ENCODE measurements at places on chromosomes 7 and 10.
A peak's percentile ranks its signal among the peaks of the same experiment; 100 is the strongest.

GRCh38 chr7:50339990-50340500, 35.5 kb downstream of the IKZF1 start:
- DNase-seq: no peak

DNA sequence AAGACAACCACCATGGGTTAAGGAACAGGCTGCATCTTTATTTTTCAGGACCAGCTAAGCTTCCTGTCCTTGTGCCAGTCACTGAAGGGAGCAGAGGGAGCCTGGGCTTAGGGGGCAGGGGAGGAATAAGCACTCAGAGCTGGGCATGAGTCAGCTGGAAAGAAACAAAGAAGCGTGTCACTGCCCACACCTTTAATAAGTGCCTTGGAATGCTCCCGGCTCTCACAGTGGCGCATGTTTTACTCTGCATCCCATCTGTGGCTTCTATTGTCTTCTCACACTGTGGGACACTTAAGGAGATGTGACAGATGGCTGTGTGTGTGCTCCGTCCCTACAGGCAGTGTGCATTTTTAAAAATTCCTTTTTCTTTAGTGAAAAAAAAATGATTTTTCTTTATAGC, 71.7 kb downstream of the MTURN start:
- no peak for DNase-seq

GRCh38 chr7:106257752-106258151, 27.0 kb downstream of the NAMPT start:
- peak; percentile 28 for DNase-seq

DNA sequence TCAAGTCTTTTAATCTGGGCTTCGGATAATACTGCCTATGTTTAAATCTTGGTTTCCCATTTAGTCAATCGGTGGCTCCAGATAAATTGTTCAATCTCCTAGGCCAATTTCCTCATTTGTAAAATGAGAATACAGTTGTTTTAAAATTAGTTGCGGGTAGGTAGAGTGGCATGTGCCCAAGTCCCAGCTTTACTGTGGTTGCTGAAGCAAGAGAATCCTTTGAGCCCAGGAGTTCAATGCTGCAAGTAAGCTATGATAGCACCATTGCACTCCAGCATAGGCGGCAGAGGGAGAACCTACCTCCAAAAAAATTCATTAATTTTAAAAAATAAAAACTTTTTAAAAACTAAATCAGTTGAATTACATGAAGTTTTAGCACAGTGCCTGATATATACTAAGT, 7.3 kb downstream of the RNF216 start:
- no peak for DNase-seq

GRCh38 chr7:113267885-113268284, 149.5 kb upstream of the SMIM30 start:
- DNase-seq: peak; percentile 0

- DNase-seq: no peak
Measured at GRCh38 chr10:100510533-100511308, 8.9 kb downstream of the SEC31B start.

DNA sequence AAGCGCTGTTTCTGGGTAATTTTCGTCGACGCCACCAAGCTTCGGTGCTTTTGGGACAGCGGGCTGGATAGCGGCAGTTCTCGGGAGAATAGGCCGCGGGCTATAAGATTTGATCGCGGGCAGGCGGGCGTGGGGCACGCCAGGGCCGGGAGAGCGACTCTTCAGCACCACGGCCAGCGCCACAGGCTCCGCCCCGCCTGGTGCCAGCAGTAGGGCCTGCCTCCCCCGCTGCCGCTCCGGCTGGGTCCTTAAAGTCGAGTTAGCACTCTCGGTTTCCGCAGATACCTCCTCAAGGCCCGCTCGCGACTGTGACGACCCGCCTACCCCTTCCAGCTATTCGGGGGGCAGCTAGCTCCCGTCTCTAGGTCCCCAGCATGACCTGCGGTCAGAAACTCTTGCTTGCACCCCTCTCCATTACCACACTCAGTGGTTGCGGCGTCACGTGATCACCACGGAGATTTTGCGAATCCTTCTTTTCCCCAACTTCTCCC, 9.4 kb downstream of the NXPH1 start:
- DNase-seq: peak; percentile 62

DNA sequence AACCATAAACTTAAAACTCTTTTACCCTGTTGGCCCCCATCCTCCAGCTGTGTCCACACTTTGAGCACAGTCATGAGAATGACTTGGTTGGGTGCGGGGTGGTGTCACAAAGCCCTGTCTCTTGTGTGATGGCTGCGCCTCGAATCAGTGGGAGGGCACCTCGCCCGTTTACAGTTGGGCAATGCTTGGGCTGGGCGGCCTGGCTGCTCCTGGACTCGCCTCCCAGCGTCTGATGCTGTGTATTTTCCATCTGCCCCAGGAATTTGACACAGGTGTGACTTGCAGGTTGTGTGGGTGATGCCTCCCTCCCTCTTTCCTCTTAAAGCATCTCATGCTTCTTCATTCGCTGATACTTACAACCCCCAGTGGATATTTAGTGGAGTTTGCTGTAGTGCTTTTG, 33.7 kb downstream of the CHST12 start:
- no peak for DNase-seq

GRCh38 chr7:29641651-29642050, 78.0 kb downstream of the PRR15 start:
- DNase-seq: no peak

DNA sequence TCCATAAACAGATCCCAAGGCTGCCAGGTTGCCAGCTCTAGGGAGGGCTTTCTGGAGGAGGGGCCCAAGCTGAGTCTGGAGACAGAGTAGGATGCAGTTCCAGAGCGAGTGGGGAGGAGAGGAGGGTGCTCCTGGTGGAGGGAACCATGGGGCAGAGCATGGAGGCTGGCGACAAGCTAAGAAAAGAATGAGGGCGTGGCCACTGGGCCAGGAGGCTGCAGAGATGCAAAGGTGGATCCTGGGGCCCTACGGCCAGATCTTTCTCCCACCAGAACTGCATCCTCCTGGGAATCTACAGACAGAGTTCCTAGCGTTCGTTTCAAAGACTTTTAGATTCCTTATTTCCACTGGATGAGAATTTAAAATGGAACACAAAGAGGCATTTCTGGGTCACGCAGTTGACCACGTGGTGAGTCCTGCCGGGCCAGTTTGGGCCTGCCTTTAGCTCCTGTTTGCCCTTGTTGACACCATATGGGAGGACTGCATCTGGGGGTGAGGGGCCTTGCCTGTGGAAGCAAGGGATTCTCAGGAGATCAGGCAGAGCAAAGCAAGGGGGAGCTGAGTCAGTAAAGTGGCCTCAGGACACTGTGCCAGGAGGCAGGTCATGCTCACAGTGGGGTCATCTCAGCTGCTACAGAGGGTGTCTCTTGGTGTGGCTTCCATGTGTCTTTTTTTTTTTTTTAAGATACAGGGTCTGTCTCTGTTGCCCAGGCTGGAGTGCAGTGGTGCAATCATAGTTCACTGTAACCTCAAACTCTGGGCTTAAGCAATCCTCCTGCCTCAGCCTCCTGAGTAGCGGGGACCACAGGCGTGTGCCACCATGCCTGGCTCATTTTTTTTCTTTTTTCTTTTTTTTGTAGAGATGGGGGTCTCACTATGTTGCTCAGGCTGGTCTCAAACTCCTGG, 137.8 kb downstream of the SH3PXD2A start:
- DNase-seq: no peak

- peak; percentile 94 for DNase-seq
Measured at GRCh38 chr7:46603780-46604179, 682.7 kb upstream of the IGFBP3 start.

- peak; percentile 9 for DNase-seq
Measured at GRCh38 chr7:6121141-6121540, 90.0 kb downstream of the ANKRD61 start.

GRCh38 chr10:58734664-58735063, 222.0 kb downstream of the BICC1 start:
- no peak for DNase-seq

GRCh38 chr7:128906001-128906765, 4.3 kb downstream of the KCP start:
- no peak for DNase-seq

DNA sequence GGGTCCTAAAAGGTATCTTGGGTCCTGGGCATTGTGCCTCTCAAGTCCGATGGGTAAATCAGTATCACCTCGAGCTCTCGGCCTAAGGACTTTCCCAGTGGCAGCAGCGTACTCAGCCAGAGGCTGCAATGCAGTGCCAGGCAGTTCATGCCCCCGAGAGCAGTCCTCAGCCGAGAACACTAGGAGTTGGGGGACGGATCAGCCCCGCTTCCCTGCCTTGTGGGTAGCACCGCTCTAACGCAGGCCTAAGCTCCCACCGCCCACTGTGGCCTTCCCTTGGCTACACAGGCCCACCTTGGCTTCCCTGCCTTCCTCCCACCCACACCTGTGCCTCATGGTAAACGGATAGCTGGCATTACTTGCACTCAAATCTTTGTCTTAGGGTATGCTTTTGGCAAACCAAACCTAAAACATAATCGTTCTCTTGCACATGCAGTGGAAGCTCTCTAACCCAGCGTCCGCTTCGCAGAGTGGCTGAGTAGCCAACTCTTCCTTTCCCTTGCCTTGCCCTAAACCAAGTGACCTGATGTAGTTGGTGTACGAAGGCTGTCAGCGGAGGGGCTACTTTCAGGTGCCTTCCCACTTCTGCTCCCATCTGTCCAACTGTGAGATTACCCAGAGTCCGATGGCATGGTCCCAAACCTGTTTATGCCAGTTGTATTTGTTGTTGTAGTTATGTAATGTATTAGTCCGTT, 73.2 kb upstream of the CHST15 start:
- no peak for DNase-seq

DNA sequence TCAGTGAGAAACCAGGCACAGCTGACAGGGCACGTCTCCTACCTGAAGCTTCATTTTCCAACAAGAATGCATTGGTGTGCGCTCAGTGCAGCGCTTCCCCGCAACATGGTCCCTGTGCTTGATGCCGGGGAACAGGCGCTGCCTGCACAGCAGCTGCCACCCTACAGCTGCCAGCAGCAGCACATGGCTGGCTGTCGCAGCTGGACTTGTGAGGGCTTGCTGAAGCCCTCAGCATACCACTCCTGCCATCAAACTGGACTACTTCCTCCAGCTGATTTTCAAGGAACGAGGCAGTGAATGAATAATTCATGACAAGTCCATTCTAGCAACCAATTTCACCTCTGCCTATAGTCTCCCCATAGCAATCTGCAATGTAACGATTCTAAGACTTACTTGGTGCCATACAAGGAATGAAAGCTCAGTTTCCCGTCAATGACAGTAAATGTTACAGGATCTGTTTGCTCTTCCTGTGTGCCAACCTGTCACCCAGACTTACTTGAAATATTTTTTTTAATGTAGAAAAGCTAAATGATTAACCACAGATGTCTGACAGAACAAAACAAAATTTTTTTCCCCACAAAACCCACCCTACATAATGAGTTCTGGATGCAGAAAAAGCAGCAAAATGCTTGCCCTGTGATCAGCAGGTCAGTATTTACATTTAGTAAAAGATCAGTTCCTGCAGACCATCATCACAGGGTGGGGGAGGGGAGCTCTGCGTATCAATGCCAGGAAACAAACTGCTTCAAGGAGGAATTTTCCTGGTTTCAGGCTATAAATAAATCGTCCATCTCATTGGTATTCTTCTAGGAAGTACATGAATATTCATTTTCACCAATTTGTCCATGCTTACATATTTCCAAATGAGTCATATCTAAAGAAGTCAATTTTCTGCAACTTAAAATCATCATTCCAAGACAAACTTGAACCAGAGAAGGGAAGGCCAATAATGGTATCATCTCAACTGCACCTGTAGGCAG, 140.6 kb downstream of the ALOX5 start:
- peak; percentile 19 for DNase-seq

All from mesenchymal stem cell (in vitro differentiated cells and primary cell).